ENCODE measurements at places on chromosomes 11 and 22.

GRCh38 chr22:46625113-46625842 is 5.1 kb downstream of the GRAMD4 start:
- DNase-seq, result no peak

GRCh38 chr11:14668731-14669301 is 25.2 kb downstream of the PDE3B start:
- no peak for DNase-seq

DNA sequence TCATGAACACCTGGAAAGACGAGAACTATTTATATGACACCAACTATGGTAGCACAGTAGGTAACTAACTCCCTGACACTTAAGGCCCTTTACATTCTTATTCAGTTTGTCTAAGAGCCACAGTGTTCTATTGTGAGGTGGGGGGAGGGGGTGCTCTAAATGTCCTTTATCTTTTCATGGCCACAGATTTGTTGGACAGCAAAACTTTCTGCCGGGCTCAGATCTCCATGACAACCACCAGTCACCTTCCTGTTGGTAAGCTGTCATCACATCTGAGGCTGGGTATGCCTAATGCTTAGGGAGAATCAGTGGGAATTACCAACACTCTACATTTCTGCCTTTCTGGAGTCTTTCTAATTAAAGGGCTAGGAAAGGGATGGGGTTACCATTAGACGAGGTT is 30.7 kb downstream of the EHF start:
- no peak for DNase-seq

DNA sequence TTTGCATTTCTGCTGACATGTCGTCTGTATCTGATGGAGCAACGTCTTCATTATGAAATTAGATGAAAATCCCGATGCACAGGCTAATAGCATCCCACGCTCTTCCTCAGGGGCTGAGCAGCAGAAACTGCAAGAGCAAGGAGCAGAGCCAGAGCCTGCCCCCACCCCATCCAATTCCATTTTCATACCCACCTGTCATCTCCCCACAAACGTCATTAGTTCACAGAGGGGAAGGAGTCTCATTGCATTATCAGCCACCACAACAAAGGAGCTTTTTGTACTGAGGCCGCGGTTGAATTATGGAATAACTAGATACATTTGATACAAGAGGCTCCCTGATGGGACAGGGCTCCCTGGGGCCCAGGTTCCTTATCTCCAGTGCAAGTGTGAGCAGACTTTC is 515.0 kb downstream of the NTM start:
- DNase-seq, result no peak

GRCh38 chr22:30241576-30242371 is 4.8 kb downstream of the LIF start:
- no peak for DNase-seq

DNA sequence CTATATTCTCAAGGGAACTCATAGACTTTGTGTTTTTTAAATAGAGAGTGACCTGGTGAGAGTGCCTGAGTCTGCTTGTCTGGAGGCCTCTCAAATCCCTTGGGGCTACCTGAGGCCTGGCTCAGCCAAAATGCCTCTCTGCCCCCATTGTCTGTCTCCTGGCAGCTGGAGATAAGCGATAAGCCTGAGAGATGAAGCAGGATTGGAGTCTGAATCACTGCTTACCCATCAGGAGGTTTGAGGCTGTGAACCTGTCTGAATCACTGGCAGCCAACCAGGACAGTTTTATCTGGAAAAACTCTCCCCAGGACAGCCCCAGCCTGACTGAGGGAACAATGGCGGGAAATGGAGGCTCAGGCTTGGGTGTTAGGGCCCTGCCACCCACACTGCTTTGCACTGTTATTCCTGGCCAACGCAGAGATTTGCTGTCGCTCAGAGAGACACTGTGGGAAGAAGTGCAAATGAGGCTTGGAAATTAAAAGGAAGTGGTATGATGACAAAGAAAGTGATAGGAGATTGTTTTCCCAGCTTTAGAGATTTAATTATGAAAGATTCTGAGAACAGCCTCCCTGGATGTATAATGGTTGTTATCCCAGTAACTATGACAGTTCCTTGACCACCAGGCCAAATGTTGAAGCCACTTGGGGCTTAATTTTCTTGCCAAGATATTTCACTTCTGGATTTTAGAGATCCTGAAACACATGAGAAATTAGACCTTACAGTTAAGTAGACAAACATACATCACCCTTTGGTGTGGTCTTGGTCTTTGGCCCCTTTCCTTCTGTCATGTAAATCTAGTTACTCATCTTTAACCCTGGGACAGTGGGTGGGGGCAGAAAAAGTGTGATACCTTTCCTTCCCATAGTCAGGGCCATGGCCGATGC is 102.1 kb downstream of the RASSF10 start:
- peak; percentile 40 for DNase-seq

DNA sequence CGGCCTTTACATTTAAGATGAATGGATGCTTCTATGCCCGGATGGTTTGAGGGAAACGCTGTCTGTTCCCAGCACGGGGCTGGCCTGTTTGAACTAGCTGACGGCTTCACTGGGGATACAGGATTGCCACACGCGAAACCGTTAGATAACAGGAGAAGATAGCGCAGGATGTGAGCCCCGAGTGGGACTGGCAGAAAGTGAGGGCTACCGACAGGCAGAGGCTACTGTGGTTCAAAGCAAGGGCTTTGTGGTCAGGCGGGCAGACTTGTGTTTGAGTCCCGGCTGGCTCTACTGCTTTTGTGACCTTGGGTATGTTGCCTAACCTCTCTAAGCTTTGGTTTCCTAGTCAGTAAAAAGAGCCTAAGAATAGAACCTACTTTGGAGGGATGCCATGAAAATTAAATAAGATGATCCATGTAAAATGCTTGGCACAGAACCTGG is 2.8 kb upstream of the OAF start:
- DNase-seq, result no peak

GRCh38 chr11:119085437-119085847 is 761 bp downstream of the HMBS start:
- DNase-seq, result no peak

GRCh38 chr22:36731916-36732315 is 28.4 kb upstream of the CACNG2 start:
- DNase-seq, result no peak

DNA sequence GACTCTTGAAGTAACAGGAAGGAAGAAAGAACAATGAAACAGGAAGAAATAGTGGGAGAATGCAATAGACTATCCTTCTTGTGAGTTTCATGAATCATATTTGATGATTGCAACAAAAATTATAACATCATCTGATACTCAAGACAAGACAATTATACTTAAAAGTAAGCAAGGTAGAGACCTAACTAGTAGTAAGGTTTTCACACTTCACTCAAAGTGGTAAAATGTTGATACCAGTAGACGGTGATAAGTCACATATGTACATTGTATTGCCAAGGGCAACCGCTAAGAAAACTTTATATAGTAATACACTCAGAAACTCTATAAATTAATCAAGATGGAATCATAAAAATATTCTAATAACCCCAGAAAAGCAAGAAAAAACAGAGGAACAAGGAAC is 107.8 kb downstream of the CYP2R1 start:
- DNase-seq, result no peak

DNA sequence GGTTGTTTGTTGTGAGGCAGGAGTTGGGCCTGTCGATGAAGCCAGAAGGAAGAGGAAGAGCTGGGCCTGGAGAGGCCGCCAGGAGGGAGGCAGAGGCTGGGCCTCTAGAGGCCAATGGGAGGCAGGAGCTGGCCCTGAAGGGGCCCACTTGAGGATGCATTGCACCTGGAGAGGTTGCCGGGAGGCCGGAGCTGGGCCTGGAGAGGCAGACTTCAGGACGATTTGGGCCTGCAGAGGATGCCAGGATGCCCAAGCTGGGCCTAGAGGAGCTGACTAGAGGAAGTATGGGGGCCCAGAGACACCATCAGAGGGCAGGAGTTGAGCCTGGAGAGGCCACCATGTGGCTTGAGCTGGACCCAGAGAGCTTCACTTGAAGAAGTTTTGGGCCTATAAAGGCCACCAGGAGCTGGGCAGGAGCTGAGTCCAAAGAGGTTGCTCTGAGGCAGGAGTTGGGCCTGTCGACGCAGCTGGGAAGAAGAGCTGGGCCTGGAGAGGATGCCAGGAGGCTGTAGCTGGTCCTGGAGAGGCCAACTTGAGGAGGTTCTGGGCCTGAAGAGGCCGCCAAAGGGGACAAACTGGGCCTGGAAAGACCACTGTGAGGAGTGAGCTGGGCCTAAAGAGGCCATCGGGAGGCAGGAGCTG is 39.0 kb downstream of the OR4C45 start:
- no peak for DNase-seq

DNA sequence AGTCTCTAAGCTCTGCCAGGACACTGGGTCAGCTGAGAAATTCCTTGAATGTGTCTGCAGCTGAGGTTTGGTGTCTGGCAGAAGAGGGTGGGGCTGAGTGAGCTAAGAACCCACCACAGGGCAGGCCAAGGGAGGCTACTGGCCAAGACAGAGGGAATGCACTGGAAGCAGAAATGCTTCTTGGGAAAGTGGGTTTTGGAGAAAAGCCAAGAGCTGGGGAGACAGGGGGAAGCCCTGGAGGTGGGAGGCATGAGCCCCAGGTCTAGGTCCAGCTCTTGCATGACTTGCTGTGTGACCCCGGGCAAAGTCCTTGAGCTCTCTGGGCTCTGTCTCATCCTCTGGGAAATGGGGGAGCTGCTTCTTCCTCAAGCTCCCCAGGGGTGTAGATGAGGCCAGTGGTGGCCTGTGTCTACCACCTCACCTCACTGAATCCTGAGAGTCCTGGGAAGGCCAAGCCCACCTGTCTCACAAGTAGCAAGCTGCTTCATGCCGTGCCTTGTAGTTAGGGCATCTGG is 2.3 kb downstream of the MMP11 start:
- peak; percentile 62 for DNase-seq

- DNase-seq, result no peak
These were observed 3.7 kb downstream of the ACAT1 start for GRCh38 chr11:108125096-108125495.

DNA sequence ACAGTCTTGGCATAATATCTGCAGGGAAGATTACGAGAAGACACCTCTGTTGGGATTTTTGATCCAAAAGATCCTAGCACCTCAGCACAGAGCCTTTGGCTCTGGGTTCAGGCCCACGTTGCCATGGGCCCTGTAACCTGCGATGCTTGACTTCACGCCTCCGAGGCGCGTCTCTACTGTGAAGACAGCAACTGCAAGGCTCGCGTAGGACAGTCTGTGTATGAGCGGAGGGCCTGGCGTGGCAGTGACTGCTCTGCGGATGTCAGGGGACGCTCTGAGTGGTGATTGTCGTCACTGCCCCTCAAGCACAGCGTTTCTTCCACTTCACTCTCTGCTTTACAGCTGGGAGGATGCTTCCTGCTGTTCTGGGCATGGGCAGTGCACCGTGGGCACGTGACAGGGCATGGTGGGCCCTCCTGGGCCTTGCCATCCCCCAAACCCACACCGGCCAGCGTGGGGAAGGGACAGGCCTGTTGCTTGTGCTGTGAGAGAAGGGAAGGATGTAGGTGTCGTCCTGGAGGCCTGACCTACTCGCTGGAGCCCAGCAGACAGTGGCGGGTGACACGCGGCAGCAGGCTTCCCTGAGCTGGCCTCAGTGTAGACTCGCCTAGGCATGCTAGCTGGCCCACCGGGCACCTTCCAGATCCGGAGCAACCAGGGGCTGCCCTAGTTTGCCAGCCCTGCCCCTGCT is 26.5 kb downstream of the GLB1L2 start:
- DNase-seq, result no peak

GRCh38 chr11:132898676-132899075 is 633.6 kb downstream of the OPCML start:
- no peak for DNase-seq

- peak; percentile 99 for DNase-seq
These were observed 81.0 kb downstream of the CCDC34 start for GRCh38 chr11:27281740-27282590.

- no peak for DNase-seq
These were observed 18.6 kb upstream of the APLP2 start for GRCh38 chr11:130051082-130051481.

- DNase-seq, result no peak
These were observed 30.3 kb downstream of the CHEK2 start for GRCh38 chr22:28711341-28711740.

GRCh38 chr11:17366495-17366894 is 14.9 kb downstream of the NCR3LG1 start:
- no peak for DNase-seq

GRCh38 chr11:123382555-123383074 is 47.5 kb upstream of the GRAMD1B start:
- DNase-seq, result no peak

GRCh38 chr11:34960277-34960676 is 43.9 kb downstream of the PDHX start:
- DNase-seq, result no peak

DNA sequence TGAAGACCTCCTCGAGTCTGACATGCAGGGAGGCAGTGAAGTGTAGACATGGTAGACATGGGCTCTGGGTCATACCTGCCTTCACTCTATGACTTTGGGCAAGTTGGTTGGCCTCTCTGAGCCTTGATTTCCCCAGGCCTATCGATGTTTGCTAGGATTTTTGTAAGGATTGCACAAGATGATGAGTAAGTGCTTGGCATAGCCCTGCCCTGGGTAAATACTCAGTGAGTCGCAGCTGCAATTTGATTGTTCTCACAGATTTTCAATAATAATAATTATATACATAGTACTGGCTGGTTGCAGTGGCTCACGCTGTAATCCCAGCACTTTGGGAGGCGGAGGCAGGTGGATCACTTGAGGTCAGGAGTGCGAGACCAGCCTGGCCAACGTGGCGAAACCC is 18.1 kb downstream of the MCM5 start:
- no peak for DNase-seq

- DNase-seq, result peak; percentile 4
These were observed 152.0 kb upstream of the SYN3 start for GRCh38 chr22:33209930-33210784.

DNA sequence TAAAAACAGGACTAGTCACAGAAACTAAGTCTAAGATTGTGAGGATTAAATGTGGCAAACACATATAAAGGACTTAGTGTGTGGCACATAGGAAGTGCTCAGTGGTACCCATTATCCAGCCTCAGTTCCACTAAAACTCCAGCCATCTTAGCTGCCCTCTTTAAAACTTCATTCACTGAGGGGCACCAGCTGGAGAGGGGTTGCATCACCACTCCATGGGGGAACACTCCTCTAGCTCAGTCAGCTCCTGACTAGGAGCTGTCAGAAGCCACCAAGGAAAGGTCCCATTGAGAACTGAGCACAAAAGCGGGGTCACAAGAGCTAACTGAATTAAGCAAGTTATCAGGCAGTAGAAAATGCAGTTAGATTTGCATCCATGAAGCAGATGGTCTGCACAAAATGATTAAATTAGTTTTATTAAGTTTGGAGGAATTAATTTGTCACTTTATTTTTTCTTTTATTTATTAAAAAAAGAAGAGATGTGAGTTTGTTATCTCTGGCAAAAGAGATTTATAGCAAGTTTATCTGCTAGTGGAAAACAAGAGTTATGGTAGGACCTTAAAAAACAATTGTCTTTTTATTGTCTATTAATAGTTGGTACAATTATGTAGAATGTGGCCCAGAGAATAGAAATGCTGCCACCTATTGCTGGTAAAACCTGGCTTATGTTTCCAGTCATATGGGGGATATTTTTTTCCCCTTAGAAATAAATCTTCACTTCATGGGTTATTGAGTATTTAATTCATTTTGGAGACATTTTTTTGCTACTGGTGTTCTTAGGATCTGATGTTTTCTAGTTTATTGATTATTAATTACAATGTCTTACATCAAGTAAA is 95.7 kb downstream of the NAV2 start:
- no peak for DNase-seq
